ENCODE measurements at places on chromosomes 1 and 21.

- DNase-seq = no peak
Observed at GRCh38 chr1:111517469-111518225, 14.2 kb upstream of the ADORA3 start.

DNA sequence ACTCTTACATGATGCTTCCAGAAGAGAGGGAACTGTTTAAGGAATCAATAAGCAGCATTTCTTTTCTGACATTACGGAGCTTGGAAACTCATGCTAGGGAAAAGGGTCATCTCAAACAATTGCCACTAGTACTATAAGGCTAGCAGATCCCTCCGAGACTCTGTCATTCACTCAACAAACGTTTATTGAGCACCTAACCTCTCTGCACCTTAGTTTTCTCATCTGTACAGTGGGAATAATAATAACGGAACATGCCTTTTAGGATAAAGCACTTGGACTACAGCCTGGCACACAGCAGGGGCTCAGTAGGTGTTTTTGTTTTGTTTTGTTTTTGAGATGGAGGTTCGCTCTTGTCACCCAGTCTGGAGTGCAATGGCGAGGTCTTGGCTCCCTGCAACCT is 51.3 kb downstream of the SYF2 start:
- DNase-seq = no peak

DNA sequence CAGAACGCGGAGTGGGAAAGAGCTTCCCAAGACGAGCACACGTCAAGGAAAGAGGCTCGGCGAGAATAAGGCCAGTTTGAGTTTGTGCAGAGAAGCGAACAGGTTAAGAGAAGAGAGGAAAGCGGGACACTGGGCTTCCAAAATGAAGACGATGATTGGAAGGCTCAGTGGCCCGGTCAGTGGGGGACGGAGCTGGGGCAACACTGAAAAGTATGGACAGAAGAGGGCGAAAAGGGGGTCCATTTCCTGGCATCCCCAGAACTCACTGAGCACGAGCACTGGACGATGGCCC is 258 bp downstream of the CCT3 start:
- no peak for DNase-seq

- DNase-seq = no peak
Observed at GRCh38 chr1:59223989-59224634, 72.8 kb upstream of the FGGY start.

- no peak for DNase-seq
Observed at GRCh38 chr1:243705585-243705984, 144.5 kb downstream of the AKT3 start.

DNA sequence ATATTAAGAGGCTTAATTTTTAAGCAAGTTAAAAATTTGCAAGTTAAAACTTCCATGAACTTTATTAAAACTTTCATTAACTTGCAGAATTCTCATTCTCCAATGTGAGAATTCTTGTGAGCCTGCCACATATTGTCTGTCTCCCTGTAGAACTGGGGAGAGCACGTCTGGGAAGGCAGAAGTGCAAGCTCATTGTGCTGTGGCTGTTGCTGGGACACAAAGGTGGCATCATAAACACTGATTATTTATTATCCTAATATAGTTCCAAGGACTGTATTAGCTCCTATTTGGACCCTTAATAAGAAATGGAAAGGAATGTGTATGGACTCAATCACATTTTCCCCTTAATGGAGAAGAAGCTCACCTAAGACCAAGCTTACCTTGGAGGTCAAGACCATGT is 68.7 kb upstream of the MROH9 start:
- DNase-seq = no peak

GRCh38 chr1:241836941-241837340 is 11.1 kb upstream of the EXO1 start:
- no peak for DNase-seq

GRCh38 chr1:77355010-77355409 is 73.2 kb downstream of the AK5 start:
- no peak for DNase-seq

DNA sequence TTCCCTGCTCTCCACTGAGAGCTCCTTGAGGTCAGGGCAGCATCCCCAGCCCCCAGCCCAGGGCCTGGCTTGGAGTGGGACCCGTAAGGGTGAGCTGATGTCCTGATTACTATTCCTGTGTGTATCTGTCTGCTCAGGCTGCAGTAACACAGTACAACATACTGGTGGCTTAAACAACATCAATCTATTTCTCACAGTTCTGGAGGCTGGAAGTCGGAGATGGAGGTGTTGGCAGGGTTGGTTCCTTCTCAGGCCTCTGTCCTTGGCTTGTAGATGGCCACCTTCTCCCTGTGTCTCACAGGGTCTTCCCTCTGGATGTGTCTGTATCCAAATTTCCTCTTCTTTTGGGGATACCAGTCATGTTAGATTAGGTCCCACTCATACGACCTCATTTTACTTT is 246.4 kb upstream of the POU3F1 start:
- no peak for DNase-seq

GRCh38 chr1:43957407-43958040 is 10.8 kb downstream of the IPO13 start:
- DNase-seq = no peak

DNA sequence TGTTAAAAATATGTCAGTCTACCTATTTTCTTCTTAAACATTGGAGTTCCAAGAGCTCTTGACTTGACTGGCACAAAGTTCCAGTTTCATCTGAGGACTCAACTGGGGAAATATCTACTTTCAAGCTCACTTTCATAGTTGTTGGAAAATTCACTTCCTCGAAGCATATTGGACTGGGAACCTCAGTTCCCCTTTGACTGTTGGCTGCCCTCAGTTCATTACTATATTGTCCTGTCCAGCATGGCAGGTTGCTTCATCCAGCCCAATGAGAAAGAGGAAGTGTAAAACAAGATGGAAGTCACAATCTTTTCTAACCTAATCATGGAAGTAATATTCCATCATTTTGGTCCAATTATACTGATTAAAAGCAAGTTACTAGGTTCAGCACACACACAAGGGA is 54.3 kb downstream of the ZNF697 start:
- no peak for DNase-seq

DNA sequence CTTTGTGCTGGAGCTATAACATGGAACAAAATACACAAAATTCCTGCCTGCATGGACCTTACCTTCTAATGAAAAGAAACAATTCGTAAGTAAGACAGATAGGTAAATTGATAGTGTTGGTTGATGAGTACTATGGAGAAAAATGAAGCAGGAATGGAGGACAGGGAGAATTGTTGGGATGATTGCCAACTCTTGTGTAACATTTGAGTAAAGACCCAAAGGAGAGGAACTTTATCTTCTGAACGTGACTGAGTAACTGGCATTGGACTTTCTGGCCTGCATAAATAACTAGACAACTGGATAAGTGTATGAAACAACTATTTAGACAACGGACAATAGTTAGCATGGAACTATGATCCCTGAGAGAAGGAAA is 6.8 kb upstream of the EFCAB14 start:
- no peak for DNase-seq

DNA sequence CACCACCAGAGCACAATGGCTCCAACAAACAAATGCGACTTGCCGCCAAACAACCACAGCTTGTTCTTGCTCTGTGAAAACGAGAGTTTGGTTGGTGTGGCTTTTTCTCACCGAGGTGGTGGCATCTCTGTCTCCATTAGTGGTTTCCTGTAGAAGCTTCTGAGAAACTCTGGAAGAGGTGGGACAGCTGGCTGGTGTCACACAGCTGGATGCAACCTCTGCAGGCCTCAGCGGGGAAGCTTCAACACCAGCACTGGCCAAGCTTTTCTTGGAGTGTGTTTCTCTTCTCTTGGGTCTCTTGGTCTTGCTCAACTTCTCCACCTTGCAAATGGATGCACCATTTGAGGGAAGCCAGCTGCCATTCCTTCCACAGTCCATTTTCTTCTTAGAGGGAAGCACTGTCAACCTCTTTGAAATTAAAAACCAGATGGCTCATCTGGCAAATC is 124.8 kb downstream of the KCNN3 start:
- DNase-seq = no peak

GRCh38 chr1:244052016-244052727 is 1.1 kb downstream of the ZBTB18 start:
- no peak for DNase-seq

GRCh38 chr1:21861602-21862429 is 49.8 kb downstream of the LDLRAD2 start:
- DNase-seq = peak; percentile 46

DNA sequence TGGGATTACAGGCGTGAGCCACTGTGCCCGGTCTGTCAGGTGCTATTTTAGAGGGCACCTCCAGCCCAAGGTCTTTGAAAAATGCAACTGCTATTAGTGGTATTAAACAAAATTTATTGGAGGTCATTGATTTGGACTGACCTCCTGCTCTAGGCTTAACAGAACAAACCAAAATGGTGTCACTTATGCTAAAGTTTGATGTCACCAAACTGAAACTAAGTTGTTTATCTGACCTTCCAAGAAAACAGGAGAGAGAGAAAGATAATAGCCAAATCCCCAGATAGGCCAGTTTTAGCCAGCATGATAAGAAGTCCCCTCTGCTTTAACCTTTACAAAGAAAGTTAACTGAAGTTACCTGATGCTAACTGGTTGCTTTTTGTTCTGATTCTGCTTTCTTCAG is 8.1 kb upstream of the INAVA start:
- no peak for DNase-seq

GRCh38 chr1:18970762-18971161 is 14.3 kb upstream of the IFFO2 start:
- no peak for DNase-seq

DNA sequence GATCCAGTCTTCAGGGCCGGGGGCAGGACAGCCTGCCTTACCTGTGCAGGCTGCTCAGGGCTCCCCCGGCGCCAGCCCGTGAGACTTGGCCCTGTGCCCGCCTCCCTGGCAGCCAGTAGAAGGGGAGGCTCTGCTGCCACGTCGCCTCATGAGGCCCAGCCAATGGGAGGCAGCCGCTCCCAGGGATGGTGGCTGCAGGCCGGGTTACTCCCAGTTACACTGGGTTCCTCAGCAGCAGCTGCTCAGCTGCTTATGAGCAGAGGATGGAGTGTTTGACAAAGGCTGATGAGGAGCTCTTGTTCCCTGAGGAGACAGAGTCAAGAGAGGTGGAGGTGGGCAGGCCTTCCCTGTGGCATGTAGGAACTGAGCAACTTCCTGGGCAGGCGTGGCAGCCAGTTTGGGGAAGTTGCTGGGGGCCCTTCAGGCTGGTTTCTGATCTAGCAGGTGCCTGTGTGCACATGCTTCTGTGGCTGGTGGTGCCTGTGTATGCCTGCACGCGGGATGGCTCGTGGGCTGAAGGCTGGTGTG is 5.5 kb downstream of the MFSD2A start:
- DNase-seq = no peak

DNA sequence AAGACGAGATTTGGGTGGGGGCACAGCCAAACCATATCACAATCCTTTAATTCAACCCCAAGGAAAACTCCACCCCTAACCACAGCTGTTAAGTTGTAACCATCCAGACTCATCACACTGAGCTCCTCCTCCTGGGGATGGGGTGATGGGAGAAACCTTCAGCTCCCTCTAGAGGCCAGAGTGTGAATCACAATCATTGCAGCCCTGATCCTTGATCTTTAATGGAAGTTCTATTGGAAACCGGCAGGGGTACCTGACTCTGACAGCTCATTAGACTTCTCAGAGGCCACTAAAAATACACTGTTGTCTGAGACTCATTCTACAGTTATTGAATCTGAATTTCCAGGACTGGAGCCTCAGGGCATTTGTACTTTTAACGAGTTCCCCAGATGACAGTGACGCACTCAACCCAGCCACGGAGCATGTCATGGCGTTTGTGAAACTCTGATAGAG is 127.2 kb downstream of the IGSF21 start:
- no peak for DNase-seq

- DNase-seq = no peak
Observed at GRCh38 chr21:36887963-36888362, 78.5 kb downstream of the HLCS start.

GRCh38 chr1:228770779-228771223 is 35.5 kb downstream of the RHOU start:
- DNase-seq = no peak

- DNase-seq = no peak
Observed at GRCh38 chr1:181655756-181656155, 172.4 kb downstream of the CACNA1E start.

GRCh38 chr1:83113652-83114051 is 885.3 kb downstream of the TTLL7 start:
- DNase-seq = no peak

Data from amniotic stem cell (primary cell).